Germinal center (tissue), 1 donor: ENCODE measurements at places on chromosomes 1 and 21.

DNA sequence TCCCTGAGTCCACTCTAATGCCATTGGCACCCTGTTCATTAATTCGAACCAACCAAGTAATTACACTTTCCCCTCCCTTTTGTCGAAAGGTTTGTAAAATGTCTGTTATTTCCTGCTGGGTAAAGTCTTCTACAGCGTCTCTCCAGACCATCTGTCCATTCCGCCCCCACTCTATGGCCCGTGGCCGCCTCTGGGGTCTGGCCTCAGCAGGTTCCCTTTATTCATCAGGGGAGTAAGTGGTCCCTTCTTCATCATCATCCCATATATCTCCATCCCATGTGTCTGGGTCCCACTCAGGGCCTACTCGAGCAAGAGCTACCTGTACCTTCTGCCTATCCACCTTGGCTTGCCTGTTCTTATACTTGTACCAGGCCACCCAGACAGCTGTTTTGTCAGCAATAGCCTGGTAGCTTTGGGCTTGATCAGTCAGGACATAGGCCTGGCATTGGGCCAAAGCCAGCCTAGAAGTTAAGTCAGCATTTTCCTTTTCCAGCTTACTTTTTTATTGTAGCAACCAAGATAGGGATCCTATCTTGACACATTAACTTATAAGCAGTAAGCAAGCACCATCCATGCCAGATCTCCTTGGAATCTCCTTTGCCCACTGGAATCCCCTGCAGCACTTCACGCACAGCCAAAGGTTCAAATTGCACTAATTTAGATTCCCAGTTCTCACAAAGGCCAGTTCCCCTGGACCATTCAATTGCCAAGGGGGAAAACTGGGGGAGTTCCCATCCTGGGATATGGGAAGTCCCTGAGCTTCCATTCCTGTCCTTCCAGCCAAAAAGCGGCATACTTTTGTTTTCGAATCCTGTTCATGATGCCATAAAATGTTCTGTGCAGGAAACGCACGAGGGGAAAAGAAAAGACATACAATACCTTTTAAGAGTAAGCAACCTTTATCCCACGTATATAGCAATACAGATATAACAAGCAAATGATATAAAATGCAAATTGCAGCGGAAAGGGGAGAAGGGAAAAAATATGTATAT, 6.6 kb upstream of the STUM start:
- DNase-seq, result no peak

DNA sequence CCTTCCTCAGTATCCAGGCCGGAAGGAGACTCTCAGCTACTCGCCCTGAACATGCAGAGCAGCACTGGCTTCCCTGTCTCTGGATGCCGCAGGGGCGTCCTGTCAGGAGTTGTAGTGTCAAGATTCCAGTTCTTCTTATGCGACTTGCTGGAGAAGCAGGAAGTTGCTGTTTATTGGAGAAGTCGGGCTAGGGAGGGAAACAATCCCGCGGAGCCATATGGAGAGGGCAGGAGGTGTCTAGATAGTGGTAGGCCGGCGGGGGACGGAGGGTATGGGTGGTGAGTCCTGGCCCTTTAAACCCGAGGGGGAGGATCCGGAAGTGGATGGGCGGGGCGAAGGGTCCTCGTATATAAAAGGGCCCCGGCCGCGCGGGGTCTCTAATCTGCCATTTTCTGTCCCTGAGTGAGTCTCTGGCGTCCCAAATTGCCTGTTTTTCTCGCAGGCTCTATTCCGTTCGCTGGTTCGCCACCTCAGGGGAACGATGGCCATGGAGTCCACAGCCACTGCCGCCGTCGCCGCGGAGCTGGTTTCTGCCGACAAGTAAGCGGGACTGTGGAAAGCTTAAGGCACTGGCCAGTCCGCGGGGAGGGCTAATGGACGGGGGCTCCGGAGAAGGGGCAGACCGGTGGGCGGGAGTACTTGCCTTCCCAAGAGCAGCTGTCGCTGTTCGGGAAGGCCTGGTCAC, at the start of gene NASP:
TSS of gene NASP (plus strand) at position 376 of the 685 bp plus-strand sequence. CDS start at position 482, 106 bp downstream.
- DNase-seq, result peak; percentile 90

GRCh38 chr1:90612033-90612432, 105.1 kb downstream of the BARHL2 start:
- DNase-seq, result no peak

DNA sequence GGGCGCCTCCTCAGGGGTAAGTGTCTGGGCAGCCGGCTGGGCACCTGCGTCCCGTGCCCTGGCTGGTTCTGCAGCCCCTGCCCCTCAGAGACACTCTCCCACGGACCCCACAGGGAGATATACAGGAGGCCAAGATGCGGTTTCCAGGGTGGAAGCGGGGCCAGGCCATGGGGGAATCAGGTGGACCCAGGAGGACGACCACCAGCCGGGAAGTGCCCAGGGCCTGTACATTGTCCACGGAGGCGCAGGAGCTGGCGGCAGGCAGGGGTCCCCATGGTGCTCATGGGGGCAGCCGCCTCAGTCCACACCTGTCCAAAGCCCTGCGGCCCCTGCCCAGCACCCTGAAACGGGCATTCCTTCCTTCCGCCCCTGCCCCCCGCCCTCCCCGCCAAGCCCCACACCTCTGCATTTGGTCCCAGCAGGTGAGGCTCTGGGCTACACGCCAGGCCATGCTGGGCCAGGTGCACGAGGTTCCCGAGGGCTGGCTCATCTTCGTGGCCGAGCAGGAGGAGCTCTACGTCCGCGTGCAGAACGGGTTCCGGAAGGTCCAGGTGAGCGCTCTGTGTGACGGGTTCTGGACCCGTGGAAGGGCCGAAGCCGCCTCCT, 36.7 kb downstream of the SLC19A1 start:
- no peak for DNase-seq

GRCh38 chr1:15918962-15919715, 56.8 kb downstream of the ZBTB17 start:
- no peak for DNase-seq

- DNase-seq, result no peak
Measured at GRCh38 chr1:60972841-60973364, 109.5 kb upstream of the NFIA start.
